ENCODE measurements at places on chromosomes 4 and X. TPM values are rescaled to one million over a fixed set of nuclear protein-coding genes. Genes with fewer than 3 reads are reported as not detected.

- no peak for DNase-seq
These were observed 102.6 kb downstream of the PDE5A start for GRCh38 chr4:119525771-119526712.

DNA sequence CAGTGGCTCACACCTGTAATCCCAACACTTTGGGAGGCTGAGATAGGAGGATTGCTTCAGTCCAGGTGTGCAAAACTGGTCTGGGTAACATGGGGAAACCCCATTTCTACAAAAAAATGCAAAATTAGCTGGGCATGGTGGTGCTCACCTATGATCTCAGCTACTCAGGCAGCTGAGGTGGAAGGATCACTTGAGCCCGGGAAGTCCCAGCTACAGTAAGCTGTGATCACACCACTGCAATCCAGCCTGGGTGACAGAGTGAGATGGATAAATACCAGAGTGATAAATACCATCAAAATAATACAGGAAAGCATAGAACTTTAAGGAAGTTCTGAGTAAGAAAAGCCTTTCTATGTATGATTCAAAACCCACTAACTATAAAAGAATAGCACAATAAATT lies 52.8 kb downstream of the LRBA start:
- DNase-seq: peak; percentile 73

GRCh38 chr4:128862608-128863311 lies 53.3 kb downstream of the JADE1 start:
- peak; percentile 73 for DNase-seq

ODAPH gene
- total RNA-seq: not detected

NWD2 gene
- not detected for total RNA-seq

- DNase-seq: no peak
These were observed 38.4 kb downstream of the PHKA2 start for GRCh38 chrX:18945483-18945882.

EPGN gene
- not detected for total RNA-seq
